ENCODE measurements at places on chromosomes 4 and X. TPM values are rescaled to one million over a fixed set of nuclear protein-coding genes. Genes with fewer than 3 reads are reported as not detected.

Gene CYTL1
- polyA plus RNA-seq = 3.0 TPM

Gene ARHGEF6
- polyA plus RNA-seq = 2.7 TPM

Gene HPSE
- polyA plus RNA-seq = 1.7 TPM

DNA sequence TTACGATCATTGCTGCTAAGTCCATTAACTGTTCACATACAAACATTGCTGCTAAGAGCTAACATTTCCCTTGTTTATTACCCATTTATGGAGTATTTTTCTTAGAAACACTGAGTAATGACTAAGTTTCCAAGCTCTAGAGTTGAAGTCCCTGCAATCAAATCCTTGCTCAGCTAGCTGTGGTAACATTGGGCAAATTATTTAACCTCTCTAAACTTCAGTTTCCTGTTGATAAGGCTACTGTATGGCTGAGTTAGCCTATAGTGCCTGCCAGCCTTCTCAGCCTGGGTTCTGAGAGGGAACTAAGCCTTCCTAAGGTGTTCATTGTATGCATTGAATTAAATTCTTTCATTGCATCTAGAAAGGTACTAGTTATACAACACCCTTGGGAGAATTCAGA lies 15.2 kb upstream of the SCOC start:
- no peaks in the 10 kb centered on the region for H3K27me3 ChIP-seq
- DNase-seq = no peak
- H3K4me3 ChIP-seq = no peak overlapping the region
- no peaks in the 10 kb centered on the region for H3K4me1 ChIP-seq
- H3K27ac ChIP-seq = no peak overlapping the region

DNA sequence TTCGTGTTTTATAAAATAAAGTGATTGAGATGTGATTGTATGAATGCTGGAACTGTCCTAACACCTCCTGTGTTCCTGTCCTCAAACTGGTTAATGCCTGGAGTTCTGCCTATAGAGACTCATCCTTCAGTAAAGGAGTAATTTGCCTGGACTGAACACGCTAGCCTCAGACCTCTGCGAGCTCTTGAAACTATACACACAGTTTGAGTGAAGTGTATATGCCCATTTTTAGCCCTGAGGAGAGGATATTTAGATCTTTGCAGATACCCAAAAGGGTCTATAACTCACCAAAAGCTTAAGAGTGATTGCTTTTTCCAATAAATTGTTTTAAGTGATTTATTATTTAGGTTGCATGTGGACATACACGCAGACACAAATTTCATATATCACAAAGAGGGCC lies 29.9 kb upstream of the STIM2 start:
- no peak for DNase-seq
- no peak overlapping the region for H3K4me3 ChIP-seq
- H3K27me3 ChIP-seq = no peaks in the 10 kb centered on the region
- H3K4me1 ChIP-seq = no peaks in the 10 kb centered on the region
- no peak overlapping the region for H3K27ac ChIP-seq

GRCh38 chrX:63855896-63856295 lies 70.9 kb upstream of the ARHGEF9 start:
- no peak overlapping the region for H3K4me3 ChIP-seq
- H3K27ac ChIP-seq = no peak overlapping the region

- no peak overlapping the region for H3K4me3 ChIP-seq
- DNase-seq = no peak
- H3K36me3 ChIP-seq = no peaks in the 10 kb centered on the region
- H3K27ac ChIP-seq = no peak overlapping the region
- no peaks in the 10 kb centered on the region for H3K4me1 ChIP-seq
- H3K27me3 ChIP-seq = no peaks in the 10 kb centered on the region
Observed at GRCh38 chr4:177222781-177223180, 86.9 kb upstream of the NEIL3 start.

- peak overlapping the region; percentile 71 for H3K27ac ChIP-seq
- no peaks in the 10 kb centered on the region for H3K27me3 ChIP-seq
- no peak for DNase-seq
- H3K36me3 ChIP-seq = peaks cover 35% of the 10 kb centered on the region
- peaks cover 42% of the 10 kb centered on the region for H3K4me1 ChIP-seq
Observed at GRCh38 chr4:7831330-7831729, 108.3 kb downstream of the AFAP1 start.

GRCh38 chr4:119337010-119337409 lies 15.1 kb upstream of the FABP2 start:
- H3K4me3 ChIP-seq = no peak overlapping the region
- no peak overlapping the region for H3K27ac ChIP-seq
- no peaks in the 10 kb centered on the region for H3K36me3 ChIP-seq
- no peaks in the 10 kb centered on the region for H3K27me3 ChIP-seq

DNA sequence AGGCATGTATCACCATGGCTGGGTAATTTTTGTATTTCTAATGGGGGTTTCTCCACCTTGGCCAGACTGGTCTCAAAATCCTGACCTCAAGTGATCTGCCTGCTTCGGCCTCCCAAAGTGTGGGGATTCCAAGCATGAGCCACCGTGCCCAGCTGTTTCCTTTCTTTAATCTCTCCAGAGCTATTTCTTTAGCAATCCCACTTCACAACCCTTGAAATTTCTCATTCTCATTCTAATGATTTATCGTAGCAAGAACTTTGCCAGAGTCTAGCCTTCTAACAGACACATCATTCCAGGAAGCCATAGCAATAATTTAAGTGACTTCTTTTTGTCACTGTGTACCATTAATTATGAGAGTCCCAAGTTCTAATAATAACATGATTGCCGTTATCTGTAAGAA lies 68.6 kb downstream of the RXFP1 start:
- H3K27me3 ChIP-seq = no peaks in the 10 kb centered on the region
- H3K4me3 ChIP-seq = no peak overlapping the region
- H3K4me1 ChIP-seq = no peaks in the 10 kb centered on the region
- no peak for DNase-seq
- no peaks in the 10 kb centered on the region for H3K36me3 ChIP-seq

- no peak overlapping the region for H3K27ac ChIP-seq
- DNase-seq = no peak
- H3K36me3 ChIP-seq = no peaks in the 10 kb centered on the region
Observed at GRCh38 chr4:101258883-101259282, 88.4 kb downstream of the PPP3CA start.

DNA sequence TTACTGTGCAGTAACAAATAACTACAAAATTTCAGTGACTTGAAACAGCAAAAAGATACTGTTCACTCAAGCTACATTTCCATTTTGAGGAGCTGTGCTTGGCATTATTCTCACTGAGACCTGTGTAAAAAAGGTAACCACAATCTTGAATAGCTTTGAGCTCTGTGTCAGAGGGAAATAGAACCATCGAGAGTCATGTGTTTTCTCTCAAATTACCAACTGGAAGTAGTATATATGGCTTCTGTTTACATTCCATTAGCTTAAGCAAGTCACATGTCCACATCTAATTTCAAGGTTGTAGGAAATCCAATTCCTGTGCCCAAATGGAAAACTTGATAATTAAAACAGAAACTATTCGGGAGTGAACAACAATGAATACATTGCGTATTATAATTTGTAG lies 82.9 kb upstream of the BANK1 start:
- H3K36me3 ChIP-seq = no peaks in the 10 kb centered on the region
- no peak overlapping the region for H3K4me3 ChIP-seq
- H3K27ac ChIP-seq = no peak overlapping the region

GRCh38 chr4:11876104-11876503 lies 447.4 kb upstream of the HS3ST1 start:
- no peaks in the 10 kb centered on the region for H3K4me1 ChIP-seq
- no peaks in the 10 kb centered on the region for H3K27me3 ChIP-seq
- H3K4me3 ChIP-seq = no peak overlapping the region
- DNase-seq = no peak
- H3K27ac ChIP-seq = no peak overlapping the region

Measured in SK-N-SH (cell line).